Activated naive CD4-positive, alpha-beta T cell (primary cell): ENCODE measurements at places on chromosomes 6 and 20.

GRCh38 chr6:100925749-100926148 lies 44.6 kb upstream of the ASCC3 start:
- no peak for DNase-seq

GRCh38 chr6:84860509-84860908 lies 96.1 kb upstream of the TBX18 start:
- DNase-seq = no peak

DNA sequence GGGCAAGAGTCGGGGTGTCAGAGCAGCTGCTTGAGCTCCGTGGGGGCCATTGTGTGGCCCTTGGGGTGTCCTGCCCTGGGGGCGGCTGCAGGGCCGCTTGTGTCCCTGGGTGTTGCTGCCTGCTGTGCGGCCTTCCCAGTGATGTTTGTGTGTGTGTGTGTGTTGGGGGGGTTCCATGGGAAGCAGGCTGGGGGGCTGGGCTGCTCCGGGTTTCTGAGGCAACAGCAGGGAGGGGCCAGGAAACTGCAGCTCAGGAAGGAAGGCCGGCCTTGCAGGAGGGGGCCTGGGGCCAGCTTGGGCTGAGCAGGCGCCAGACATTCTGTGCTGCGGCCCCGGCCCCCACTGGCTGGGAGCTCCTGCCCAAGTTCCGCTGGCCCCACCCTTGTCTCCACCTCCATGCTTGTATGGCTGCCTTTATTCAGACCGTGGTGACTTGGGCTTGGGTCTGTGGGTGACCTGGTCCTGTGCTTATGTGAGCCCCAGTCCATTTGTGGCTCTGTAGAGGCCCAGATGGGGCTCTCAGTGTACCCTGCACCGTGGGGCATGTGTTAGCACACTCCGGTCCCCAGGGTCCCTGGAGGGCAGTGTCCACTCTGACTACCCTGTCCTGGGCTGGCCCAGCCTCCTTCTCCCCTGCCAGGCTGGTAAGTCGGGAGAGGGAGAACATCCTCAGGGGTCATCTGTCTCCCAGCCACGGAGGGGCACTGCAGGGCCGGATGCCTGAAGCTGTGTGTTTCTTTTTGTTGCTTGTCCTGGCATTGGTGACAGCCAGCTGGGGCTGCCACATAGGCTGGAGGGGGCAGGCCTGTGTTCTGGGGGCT lies 4.6 kb upstream of the SOX18 start:
- no peak for DNase-seq

GRCh38 chr20:35773154-35773751 lies 1.4 kb downstream of the PHF20 start:
- no peak for DNase-seq

GRCh38 chr6:31609519-31610406 lies 5.3 kb upstream of the AIF1 start:
- DNase-seq = no peak

DNA sequence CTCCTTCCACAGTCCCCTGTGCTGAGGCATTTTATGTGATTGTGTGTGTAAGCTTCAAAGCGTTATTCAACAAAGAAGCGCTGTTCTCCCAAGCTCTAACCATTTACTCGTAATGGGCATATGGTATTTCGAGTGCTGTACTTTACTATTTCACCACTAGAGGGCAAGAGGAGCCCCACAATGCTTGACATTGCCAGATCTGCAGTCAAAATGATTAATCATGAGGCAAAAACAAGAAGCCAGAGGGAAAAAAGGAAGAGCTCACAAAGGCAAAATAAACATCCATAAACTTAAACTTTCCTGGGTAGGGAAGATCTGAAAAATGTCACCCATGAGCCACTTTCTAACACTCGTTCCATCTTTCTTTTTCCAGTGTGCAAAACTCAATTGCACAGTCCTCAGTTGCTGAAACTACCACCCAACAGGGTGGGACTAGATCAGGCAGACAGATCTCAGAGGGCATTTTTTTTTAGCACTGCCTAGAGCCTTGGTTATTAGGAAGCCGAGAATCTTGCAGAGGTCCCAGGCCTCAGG lies 215.0 kb upstream of the PLCB4 start:
- DNase-seq = no peak

- no peak for DNase-seq
Observed at GRCh38 chr6:169232507-169232931, 21.1 kb downstream of the THBS2 start.

GRCh38 chr6:121430514-121431460 lies 4.7 kb upstream of the GJA1 start:
- no peak for DNase-seq

GRCh38 chr6:101294676-101295075 lies 98.8 kb upstream of the GRIK2 start:
- DNase-seq = no peak

GRCh38 chr6:132041706-132042105 lies 90.5 kb upstream of the CCN2 start:
- no peak for DNase-seq

DNA sequence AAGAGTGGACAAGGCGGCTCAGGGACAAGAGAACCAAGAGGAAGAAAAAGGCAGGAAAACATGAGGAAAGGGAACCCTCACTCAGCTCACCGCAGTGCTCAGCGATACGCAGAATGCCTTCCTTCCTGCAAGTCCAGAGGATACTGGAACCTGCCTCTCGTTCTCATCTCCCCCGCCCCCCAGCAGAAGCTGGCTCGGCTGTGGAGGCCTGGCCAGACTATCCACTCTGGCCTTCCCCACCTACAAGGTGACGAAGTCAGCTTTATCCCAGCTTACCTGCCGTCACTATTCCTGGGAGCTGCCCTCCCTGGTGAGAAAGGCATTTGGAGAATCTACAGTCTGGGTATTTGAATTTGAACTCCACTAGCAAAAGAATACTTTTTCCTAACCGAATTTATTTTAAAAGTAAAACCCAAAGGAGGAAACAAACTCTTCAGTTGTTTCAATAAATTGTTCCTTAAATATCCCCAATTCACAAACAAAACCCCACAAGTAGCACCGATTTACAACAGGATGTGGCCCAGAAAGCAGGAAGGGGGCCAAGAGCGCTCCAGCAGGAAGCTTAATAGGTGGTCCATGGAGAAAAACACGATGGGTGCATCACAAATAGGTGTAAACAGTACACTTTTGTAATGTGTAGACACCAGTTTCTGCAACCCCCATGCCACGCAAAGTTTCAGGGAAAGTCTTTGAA lies 2.1 kb upstream of the DIDO1 start:
- DNase-seq = no peak

DNA sequence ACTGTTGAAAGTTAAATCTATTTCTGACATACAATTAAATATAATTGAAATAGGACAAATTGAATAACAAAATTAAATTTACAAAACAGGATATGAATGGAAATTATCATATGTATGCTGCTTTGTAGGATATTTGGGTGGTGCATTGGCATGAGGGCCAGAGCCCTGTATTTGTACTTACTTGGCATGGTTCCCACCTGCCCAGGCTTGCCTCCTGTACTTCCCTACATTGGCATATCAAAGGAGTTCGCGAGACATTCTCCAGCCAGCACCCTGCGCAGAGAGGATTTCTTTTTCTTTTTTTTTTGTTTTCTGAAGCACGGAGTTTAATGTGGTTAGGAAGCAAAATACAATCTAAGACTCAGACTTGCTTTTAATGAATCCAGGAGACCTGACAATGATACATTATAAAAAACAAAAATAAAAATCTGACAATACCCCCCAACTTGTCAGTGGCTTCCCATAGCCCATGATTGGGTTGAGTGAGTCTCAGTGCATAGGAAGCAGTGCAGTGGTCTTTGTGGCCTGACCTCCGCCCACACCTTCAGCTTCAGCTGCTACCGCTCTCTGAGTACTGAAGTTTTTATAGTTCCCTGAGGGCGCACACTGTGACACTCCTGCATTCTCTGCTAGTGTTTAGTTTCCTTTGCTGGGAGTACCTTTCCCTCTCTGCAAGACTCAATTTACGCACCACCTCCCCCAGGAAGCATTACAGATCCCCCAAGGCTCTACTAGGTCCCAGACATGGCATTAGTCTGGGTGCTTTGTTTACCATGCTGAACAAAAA lies 440.8 kb downstream of the UTRN start:
- DNase-seq = no peak

GRCh38 chr6:28675600-28675999 lies 149.9 kb downstream of the GPX5 start:
- no peak for DNase-seq

GRCh38 chr20:61973515-61974356 lies 91.9 kb downstream of the TAF4 start:
- DNase-seq = no peak

DNA sequence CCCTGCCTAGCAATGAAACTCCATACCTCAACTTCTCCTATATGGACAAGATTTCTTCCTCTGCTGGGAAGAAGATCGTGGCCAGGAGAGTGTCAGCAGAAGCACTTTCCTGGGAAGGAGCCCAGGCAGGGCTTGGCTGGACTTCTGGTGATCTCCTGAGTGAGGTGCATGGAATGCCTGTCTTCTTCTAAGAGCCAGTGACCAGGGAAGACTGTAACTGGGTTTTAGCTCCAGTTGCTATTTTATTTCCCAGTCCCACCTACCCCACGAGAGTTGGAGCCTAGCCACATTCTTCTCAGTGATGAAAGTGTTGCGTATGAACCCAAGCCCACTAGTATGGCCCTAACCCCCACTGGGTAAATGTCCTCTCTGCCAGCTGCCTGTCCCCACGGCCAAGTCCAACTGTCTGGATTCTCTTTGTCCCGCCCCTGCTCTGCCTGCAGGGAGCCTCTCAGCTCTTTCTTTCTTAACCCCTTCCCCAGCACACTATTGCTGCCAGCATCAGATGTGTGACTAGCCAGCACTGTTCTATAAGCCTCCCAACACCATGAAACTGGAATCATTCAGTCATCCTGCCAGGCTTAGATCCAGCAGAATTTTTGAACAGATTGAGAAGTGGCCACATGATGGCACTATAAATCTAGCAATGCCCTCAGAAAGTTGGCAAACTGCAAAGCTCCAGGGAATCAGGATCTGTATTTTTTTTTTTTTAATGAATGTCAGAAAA lies 69.8 kb upstream of the FAM184A start:
- DNase-seq = no peak

GRCh38 chr20:10469599-10469998 lies 34.5 kb downstream of the SLX4IP start:
- DNase-seq = no peak

- DNase-seq = no peak
Observed at GRCh38 chr6:107292715-107293271, 166.6 kb downstream of the PDSS2 start.

DNA sequence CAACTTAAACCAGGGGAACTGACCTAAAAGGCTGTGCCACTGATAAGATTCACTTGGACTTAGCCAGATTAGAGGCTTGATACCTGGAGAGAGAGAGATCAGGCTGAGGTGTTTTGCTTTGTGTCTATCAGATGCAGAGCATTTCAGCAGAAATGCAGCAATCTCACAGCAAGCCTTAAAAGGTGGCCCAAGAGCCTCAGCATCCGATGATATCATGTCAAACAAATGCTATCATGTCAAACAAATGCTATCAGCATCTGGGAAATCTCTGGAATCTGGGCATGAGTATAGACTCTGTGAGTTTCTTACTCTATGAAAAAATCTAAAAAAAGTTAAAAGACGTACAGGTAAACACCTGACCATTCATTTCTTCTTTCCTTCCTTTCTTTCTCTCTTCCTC lies 718.9 kb downstream of the EYS start:
- no peak for DNase-seq

GRCh38 chr20:45765307-45765875 lies 26.3 kb downstream of the WFDC3 start:
- no peak for DNase-seq

GRCh38 chr20:46519471-46520068 lies 6.2 kb upstream of the ZNF334 start:
- no peak for DNase-seq

- DNase-seq = no peak
Observed at GRCh38 chr6:56649053-56649769, 6.5 kb upstream of the DST start.

GRCh38 chr6:142537612-142538478 lies 236.0 kb downstream of the ADGRG6 start:
- no peak for DNase-seq

DNA sequence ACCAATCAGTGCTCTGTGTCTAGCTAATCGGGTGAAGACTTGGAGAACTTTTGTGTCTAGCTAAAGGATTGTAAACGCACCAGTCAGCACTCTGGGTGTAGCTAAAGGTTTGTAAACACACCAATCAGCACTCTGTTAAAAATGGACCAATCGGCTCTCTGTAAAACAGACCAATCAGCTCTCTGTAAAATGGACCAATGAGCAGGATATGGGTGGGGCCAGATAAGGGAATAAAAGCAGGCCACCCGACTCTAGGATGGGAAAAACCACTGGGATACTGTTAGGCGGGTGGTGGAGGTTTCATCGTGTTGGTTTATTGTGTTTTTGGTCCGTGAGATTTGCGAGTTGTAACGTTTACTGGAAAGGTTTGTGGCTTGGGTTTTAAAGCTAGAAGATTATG lies 25.5 kb upstream of the GFOD1 start:
- no peak for DNase-seq
